Brain (organoid and tissue), 16 donors: ENCODE measurements at places on chromosomes 4 and X.

DNA sequence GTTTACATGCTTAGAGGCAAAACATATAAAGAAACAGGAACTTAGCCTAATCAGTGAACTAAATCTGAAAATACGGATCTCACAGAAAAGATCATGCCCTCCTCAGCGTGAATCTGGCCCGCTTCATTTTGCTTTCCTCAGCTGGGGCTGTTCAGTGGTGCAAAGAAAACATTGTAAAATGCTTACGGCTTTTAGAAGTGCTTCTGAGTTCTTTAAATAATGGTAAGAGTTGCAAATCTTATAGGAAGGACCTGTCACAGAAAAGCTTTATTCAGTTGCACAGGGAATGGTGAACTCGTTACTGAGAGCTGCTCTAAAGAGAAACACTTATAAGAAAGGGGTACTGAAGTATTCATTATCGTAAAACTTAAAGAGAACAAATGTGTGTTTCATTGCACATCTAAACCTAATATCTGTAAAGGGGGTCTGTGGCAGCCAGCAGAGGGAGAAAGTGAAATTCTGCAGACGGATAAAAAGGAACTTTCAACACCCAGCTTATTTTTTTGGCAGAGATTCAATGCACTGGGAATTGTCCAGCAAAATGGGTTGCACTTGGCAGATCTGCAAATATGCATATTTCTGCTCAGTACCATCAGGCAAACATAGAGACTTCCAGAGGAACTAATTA, 139.2 kb upstream of the ANK2 start:
- DNase-seq = peak; percentile 74

- peak; percentile 40 for DNase-seq
Measured at GRCh38 chr4:4890574-4891255, 31.2 kb downstream of the MSX1 start.

DNA sequence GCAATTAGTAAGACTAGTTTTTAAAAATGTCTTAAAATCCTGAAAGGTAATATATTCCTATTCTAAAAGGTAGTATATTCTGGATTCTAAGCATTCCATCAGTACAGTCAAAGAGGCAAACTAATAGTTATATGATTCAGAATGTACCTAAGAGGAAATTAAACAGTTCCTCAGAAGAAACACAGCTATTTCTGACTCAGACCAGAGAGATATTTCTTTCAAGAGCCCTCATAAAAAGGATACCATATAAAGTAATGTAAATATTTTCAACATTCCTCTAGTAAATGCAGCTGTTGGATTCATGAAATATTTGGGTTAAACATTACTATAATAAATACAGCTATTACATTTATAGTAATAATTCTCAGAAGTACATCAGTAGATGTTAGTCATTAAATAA, 358.3 kb downstream of the MAGEB5 start:
- DNase-seq = no peak

- DNase-seq = no peak
Measured at GRCh38 chrX:63475200-63475599, 124.1 kb upstream of the SPIN4 start.

DNA sequence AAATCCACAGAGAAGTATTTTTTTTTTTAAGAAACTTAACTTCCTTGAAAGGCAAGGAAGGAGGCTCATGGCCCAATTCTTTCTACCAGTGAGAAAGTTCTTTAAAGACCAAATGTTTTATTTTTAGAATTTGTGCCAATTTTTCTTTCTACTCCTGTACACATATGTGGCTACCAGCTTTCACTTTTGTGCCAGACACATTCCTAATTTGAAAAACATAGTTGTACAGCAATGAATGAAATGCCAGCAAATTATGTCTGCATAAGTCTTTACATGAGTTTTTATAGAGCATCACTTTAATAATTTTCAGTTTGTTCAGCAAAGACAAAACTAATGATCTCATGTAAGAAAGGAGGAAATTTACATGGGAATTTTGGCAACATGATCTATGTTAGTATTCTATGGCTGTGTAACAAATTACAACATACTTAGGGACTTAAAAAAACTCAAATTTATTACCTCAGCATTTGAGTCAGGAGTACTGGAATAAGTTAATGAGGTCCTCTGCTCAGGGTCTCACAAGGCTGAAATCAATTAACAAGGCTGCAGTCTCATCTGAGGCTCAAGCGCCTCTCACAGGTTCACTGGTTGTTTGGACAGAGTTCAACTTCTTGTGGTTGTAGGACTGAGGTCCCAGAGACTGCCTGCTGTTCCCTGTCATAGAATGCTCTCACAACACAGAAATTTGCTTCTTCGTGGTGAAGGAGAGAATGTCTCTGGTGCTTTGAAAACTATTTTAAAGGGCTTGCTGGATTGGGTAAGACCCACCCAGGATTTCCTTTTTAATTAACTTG, 678.2 kb upstream of the FAM241A start:
- no peak for DNase-seq

GRCh38 chrX:74065831-74066390, 238.1 kb upstream of the ZCCHC13 start:
- DNase-seq = no peak
